ENCODE measurements at places on chromosomes 3 and 15.

- no peak for DNase-seq
Measured at GRCh38 chr3:121517953-121518655, 27.7 kb downstream of the POLQ start.

GRCh38 chr3:39146611-39147591 lies 6.5 kb downstream of the CSRNP1 start:
- peak; percentile 97 for DNase-seq

DNA sequence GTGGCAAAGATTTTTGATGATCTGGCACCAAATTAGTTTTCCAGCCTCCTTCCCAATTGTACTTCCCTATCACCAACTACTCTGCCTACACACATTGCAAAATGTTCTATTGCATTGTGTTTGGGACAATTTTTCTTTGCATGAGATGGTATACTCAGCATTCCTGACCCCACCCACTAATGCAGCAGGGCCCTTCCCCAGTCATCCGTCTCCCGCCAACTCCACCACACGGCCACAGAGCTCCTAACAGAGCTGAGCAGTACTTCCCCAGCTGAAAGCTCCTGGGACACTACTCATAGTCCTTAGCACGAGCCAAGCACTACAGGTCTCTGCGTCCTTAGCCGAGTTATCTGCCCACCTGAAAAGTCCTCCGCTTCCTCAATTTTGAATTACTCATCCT lies 34.2 kb downstream of the TXNRD3 start:
- peak; percentile 48 for DNase-seq

GRCh38 chr15:77475001-77475400 lies 54.3 kb downstream of the HMG20A start:
- no peak for DNase-seq

GRCh38 chr3:79521221-79521848 lies 246.5 kb downstream of the ROBO1 start:
- peak; percentile 48 for DNase-seq

GRCh38 chr15:36814105-36814504 lies 234.7 kb downstream of the CDIN1 start:
- DNase-seq, result no peak

DNA sequence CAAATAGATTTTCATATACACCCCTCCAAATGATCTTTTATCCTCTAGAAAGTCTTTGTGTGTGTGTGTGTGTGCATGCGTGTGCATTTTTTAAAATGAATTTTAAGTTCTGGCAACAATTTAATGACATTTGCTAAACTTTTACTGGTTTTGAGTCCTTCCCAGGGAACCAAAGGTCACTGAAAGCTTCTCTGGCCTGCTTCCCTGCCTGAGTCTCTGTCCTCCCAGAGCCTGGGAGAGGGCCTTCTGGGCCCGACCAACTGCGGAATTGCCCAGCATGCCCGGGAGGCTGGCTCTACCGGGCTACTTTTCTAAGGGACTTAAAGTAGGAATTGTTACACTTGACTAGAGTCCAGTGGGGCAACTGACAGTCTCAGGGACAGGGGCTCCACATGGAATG lies 7.4 kb upstream of the RBPMS2 start:
- no peak for DNase-seq

DNA sequence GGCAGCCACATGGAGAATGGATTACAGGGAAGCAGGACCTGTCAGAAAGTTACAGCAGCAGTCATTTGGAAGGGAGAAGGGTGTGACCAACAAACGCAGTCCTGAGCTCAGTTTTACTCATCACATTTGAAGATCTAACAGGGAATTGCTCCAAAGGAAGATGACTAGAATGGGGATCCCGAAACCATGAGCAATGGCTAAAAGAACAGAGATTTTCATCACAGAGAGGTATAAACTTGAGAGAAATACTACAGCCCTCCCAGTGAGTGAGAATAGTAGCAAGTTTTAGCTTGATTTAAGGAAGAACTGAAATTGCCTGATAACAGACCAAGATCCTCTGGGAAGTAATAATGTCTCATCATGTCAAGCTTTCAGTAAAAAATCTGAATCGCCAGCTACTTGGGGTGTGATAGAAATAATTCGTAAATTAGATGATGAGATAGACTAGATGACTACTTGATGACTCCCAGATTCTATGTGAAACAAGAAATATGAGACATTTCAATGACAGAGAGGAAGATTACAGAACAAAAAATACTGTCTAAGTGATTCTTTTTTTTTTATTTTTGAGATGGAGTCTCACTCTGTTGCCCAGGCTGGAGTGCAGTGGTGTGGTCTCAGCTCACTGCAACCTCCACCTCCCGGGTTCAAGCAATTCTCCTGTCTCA lies 16.9 kb downstream of the CD47 start:
- no peak for DNase-seq

DNA sequence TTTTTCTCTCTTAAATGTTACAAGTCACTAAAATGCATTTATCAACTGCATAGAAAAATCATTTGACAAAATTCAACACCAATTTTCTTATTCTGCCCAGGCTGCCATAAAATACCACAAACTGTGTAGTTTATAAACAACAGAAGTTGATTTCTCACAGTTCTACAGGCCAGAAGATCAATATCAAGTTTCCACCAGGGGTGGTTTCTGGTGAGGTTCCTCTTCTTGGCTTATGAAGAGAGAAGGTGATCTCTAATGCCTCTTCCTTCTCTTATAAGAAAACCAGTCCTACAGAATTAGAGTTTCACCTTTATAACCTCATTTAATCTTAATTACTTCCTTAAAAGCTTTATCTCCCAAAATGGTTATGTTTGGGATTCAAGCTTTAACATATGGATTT lies 10.9 kb upstream of the CD200R1L start:
- DNase-seq, result no peak

GRCh38 chr3:129626744-129627349 lies 20.4 kb upstream of the PLXND1 start:
- peak; percentile 90 for DNase-seq

DNA sequence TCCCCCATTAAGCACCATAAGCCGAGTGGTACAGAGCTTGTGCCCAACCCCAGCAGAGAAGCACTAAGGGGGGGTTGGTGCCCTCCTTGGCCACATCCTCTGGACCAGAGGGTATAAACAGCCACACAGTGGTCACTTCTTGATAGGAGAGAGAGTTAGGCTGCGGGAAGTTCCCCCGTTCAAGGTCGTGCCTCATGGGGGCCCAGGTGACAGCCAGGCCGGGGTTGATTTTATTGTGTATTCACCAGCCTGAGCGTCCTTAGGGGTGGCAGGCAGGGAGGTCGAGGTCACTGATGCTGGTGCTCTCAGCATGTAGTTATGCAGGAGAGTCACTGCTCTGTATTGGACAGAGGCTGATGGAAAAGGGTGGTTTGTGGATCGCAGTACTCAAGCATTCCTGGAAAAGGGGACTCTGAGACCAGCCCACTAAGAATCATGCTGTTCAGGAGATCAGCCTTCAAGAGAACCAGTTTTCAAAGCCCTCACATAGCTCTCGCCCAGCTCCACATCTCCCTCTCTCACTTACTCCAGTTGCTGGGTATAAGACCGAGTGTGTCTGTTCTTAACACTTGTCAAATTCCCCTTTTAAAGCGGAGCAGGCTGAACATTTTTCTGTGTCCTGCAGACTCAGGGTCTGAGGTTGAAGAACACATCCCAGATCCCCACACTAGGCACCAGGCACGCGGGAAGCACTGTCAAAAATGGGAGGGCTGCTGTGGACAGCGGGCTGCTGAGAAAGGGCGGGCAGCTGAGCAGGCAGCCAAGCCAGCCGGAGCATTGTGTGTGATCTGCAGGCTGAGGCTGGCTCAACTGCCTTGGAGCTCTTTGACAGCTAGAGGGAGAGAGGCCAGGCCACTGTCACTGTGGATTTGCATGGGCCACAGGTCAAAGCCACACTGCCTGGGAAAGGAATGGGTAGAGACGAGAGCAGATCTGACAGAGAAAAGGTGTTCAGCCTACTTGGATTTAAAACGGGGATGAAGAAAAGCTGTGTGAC lies 279.3 kb upstream of the LRRFIP2 start:
- no peak for DNase-seq

DNA sequence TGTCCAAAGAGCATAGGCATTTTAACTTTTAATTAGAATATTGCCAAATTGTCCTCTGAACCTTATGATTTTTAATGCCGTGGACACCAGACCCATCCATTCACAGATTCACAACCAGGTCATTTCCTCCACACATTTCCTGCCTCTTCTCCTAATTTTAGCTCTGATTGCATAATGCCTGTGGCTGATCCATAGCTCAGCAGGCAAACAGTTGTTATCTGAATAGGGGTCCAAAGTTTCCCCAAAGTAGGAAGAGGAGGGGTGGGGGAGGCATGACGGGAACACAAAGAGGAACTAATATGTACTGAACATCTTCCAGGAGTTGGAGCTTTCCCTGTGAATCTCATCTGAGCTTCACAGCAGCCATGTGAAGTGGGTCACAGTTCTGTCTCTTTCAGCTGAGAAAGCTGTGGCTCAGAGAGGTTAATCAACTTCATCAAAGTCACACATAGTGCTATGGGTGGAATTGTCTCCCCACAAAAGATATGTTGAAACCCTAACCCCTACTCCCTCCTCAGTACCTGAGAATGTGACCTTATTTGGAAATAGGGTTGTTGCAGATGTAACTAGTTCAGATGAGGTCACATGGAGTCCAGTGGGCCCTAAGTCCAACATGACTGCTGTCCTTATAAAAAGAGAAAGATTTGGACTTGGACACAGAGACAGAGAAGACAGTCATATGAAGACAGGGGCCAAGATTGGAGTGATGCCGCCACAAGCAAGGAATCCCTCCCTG lies 106.7 kb upstream of the AGBL1 start:
- DNase-seq, result no peak

DNA sequence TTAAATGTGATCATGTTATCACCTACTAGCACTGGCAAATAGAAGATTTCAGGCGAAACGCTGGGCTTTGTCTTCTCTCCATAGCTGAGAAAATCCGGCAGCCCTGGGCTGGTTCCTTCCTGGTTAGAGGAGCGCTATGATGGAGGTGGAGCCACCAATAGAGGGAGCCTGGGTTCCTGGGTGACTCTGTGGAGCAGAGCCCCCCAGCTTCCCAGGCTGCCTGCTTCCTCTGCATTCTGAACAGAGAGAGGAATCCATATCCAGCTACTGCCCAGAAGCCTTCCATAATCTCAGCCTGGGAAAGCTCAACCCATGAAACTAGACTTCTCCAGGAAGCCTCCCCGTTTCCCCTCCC lies 32.6 kb upstream of the IQSEC1 start:
- no peak for DNase-seq

- DNase-seq, result no peak
Measured at GRCh38 chr3:54630101-54630623, 297.7 kb downstream of the LRTM1 start.

DNA sequence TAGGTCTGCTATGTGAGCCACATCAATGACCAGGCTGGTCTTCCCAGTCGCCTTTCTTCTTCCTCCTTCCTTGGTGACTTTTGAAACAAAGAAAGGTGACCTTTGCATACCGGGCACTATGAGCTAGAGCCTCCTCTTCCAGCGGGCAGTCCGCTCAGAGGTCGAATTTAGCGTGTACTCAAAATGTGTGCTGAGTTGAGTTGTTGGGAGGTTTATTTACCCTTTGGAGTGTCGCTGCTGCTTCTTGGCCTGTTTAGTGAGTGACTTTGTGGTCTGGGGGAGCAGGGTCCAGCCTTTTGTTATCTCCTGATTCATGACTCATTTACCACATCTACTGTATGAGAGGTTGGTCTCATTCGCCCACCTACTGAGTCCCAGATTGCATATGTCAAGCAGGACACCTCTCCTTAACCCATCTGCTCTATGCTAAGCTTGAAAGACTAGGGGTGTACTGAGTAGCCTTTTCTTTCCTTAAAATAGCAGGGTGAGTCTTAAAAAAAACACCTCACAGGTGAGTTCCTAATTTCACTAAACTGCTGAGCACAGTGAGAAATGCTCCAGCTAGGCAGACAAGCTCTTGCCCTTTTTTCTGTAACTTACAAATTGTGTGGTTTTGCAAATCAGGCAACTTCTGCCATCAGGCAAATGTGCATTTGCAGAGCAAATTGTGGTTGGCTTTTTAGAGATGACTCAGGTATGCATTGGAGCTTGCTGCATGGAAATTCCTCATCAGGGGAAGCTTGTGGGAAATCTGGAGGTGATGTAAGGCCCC lies 3.2 kb upstream of the SIAH2 start:
- DNase-seq, result peak; percentile 75

DNA sequence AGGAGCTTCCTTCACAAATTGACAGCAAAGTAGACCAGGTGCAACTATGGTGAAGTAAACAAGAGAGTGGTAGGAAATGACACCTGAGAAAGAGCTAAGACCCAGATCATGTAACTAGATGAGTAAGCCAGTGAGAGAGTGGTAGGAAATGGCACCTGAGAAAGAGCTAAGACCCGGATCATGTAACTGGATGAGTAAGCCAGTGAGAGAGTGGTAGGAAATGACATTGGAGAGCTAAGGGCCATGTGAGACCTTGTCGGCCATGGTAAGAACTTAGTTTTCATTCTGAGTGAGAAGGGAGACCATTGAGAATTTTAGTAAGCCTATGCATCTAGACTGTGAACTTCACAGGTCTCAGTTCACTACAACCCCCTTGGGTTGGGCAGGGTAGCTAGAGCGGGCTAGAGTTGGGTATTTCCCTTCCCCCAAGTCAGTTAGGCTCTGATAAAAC lies 5.4 kb upstream of the SENP7 start:
- DNase-seq, result no peak

DNA sequence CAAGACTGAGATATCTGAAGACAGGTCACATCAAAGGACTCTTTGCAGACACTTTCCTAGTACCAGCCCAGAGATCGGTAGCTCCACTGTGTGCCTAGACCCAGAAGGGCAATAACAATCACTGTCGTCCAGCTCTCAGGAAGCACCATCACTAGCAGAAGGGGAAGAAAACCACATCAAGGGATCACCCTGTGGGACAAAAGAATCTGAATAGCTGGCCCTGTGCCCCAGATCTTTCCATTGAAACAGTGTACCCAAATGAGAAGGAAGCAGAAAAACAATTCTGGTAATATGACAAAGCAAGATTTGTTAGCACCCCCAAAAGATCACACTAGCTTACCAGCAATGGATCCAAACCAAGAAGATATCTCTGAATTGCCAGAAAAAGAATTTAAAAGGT lies 404.4 kb upstream of the NECTIN3 start:
- DNase-seq, result no peak

DNA sequence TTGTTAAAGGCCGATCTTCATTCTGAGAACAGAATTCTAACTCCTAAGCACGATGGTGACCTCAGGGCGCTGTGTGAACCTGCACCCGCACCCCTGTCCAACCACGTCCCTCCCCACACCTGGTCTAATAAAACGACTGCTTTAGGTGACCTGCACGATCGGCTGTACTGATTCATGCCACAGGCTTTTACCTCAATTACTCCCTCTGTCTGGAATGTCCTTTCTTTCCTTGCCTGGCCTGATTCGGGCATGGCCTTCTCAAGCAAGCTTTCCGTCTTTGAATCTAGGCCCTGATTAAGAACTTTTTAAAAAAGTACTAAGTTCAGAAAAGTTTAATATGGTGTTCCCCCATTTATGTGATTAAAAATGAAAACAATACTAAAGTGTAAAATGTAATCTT lies 842 bp upstream of the U2SURP start:
- peak; percentile 53 for DNase-seq

GRCh38 chr3:167710552-167710951 lies 24.1 kb downstream of the PDCD10 start:
- no peak for DNase-seq

DNA sequence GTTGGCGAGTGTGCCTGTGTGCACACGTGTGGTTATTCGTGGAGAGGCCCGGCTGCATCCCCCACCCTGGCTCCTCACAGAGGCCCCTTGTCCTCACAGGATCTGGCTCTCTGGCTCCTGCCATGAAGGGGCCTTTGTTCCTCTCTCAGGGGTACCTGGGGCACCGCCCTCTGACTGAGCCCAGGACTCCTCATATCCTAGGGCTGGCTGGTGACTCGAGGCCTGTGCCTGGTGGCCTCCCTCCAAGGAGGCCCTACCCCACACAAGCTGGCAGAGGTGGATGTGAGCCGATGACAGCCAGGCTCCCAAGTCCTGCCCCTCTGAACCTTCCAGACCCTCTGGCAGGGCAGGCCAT lies 10.0 kb downstream of the PRKCD start:
- no peak for DNase-seq
